ENCODE measurements at places on chromosomes 6 and 20. TPM values are rescaled to one million over a fixed set of nuclear protein-coding genes. Genes with fewer than 3 reads are reported as not detected.

DNA sequence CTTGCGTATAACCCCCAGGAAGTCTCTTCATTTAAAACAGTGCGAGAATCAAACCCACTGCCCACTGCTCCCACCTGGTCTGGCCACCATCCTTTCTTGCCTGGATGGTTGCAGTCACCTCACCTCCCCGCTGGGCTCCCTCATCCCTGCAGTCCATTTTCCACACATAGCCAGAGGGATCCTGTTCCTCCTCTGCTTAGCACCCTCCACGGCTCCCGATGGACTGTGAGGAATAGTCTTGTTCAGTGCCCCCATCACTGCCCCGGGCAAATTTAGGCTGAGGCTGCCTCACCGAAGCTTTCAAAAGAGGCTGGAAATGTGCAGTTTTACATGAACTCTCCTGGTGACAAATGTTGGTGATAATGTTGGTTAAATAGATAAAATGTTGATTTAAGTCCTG is 17.7 kb downstream of the KCNG1 start:
- DNase-seq, result no peak

DNA sequence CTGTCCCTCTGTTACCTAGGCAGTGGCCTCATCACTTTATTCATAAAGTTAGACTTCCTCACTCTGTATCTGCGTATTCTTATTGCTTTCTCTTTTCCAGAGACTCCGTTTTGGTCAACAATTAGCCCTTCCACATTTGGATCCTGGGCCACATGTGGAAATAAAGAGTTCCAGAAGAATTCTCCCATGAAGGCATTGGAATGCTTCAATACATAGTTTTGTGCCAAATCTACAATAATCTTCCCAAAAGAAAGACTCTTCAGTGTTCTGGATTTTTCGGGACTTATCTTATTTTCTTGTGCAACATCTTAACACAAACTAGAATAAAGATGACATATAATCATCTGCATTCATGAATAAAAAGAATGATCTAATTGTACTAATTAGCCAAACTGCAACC is 187.7 kb upstream of the BMP2 start:
- no peak for DNase-seq

- no peak for DNase-seq
Measured at GRCh38 chr20:32562495-32562911, 22.6 kb downstream of the NOL4L start.

DNA sequence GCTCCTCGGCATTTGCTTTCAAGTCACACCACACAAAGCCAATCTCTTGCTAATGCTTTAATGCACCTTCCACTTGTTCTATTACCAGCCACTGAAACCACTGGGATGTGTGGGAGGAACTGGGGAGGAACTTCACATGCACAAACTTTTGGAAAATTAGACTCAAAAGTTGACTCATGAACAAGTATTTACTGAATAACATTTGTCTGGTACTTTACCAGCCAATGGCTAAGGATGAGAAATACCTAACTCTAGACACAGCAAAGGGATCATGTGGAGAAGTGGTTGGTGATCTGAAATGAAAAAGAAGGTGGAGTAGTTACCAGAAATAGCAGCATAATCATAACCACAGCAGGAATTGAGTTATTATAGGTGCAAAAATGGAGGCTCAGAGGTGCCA is 554.0 kb upstream of the NOX3 start:
- DNase-seq, result no peak

GRCh38 chr6:75124983-75125382 is 80.9 kb downstream of the COL12A1 start:
- DNase-seq, result no peak

DNA sequence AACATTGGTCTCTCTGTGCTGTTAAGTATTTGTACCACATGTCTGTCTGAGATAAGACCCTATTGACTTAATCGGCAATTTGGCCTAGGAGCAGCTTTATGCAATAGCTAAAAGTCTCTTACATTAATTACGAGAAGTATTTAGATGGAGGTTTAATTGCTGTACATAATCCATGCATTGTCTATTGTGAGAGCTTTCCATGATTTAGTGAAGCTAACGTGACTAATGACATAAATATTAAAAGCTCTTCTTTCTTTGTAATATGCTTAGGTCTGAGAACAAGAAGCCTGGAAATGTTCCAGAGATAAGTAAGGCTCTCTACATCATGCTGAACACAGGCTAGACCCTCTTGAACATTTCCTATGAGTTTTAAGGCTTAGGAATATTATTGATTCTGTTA is 32.7 kb upstream of the FAM83B start:
- no peak for DNase-seq

DNA sequence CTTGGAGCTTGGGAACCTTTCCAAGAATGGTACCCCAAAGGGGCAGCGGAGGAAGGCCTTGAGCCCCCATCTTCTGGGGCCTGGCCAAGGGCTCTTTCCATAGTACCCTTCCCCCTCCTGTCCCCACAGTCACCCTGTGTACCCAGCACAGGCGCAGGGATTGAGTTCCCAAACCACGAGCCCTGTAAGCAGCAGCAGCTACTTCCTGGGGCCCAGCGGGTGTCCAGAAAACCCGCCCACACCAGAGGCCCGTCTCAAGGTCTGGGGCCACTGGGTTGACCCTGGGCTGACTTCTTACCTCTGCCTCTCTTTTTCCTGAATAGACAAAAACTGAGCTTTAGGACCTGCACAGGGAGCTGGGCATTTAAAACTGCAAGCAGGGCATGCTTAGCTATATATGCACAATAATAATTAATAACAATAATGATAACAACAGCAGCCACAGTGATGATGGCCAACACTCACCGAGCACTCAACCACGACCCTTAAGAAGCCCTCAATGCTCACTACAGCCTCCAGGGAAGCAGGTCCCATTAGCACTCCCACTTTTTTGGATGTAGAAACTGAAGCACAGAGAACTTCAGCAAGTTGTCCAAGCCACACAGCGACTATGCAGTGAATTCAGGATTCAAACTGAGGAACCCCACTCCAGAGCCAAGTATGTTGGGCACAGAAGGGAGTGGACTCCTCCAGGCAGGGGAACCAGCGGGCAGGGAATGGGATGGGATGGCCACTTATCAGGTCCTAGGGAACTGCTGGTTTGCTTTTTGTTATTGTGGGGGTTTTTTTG is 14.5 kb downstream of the NOL4L start:
- DNase-seq, result no peak

- DNase-seq, result no peak
Measured at GRCh38 chr6:75344455-75344854, 59.9 kb upstream of the TMEM30A start.

DNA sequence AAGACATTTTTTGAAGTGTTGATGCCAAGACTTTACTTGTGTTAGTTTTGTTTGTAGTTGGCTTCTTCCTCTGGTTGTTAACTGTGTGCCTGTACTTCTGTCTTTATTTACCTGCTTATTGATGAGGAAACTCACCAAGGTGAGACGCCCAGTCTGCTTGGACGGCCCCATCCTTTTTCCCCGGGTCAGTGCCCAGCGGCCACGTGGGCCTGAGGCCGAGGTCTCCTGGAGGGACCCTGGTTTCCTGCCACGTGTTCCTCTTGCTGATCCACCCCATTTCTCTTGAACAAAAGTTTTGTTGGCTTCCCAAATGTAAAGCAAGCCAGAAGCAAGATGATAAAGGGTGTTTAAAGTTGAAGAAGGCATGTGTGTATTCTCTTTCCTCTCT is 24.8 kb downstream of the DUSP22 start:
- DNase-seq, result no peak

DNA sequence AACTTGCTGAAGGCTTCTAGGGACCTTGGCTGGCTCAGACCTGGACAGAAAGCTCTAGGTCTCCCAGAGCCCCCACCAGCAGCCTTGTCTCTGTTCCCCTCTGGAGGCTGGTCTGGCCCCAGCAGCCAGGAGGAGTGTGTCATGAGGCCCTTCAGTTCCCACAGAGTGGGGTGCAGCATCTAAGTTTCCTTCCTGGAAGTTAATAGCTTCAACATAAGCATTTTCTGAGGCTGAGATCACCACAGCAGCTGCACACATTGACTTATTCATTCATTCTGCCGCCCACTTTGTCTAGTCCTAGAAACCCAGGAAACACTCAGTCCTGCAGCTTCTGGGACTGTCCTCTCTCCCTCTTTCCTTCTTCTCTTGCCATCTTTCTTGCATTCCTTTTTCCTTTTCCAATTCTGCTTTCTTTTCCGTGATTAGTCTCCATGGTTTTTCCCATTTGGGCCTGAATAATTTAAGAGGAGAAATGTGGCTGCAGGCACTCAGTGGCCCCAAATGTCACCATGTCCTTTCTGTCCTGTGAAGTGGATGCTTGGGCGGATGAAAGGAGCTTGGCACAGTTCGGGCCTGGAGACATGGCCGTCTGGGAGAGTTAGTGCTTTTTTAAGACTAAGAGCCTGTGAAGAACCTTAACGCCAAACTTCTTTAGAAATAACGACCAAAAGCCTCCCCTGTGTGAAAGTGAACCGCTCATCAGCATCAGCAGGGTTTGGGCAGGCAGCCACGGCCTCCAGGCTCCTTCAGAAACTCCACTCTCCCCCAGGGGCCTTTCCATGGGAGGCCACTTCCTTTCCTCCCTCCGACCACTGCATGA is 31.0 kb upstream of the PCMTD2 start:
- no peak for DNase-seq

DNA sequence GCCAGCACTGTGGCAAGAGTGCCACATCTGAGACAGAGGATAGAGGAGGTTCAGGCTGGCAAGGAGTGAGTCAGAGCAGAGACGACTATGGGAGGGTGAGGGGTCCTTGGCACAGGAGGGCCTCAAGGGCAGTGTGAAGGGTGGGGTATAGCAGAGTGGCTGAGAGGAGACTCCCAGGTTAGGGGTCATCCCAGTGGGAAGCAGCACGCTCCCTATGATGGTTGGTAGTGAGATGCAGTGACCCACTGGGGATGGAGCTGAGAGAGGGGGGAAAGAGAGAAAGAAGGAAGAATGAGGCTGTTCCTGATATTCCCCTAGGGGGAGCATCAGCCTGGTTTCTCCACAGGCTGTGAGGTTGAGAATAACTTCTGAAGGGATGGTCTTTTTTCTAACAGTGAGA is 97.3 kb downstream of the INSM1 start:
- DNase-seq, result peak; percentile 13

- peak; percentile 9 for DNase-seq
Measured at GRCh38 chr6:125392682-125393081, 90.9 kb upstream of the HDDC2 start.

GRCh38 chr6:70380252-70380651 is 33.1 kb upstream of the FAM135A start:
- no peak for DNase-seq

DNA sequence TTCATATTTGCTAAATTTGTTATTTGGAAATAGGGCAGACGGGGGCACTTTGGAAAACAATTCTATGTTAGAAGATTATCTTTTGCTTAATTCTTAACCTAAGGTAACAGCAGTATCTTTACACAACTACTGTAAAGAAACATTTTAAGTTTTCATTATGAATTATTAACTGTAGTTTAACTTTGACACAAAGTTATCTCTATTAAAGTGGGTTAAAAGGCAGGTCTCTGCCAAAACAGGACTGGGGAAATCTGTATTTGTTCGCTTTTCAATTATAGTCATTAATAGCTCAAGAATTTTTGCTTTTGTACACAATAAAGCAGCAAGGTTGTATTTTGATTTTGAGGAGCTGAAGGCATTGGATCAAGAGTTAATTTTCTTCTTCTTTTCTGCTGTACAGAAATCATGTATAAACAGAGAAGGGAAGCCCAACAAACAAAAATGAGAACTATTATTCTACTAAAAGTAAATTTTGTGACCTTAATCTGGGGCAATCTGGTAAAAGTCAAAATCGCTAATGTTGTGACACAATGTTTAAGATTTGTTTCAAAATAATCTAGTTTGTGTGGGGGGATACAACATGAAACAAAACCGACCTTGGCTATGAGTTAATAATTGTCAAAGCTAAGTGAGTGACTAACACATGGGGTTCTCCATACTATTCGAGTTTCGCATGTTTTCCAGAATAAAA is 2.9 kb downstream of the STAU1 start:
- no peak for DNase-seq

- no peak for DNase-seq
Measured at GRCh38 chr6:141131616-141132015, 1001.1 kb upstream of the GJE1 start.

GRCh38 chr6:45895569-45895968 is 120.1 kb downstream of the CLIC5 start:
- no peak for DNase-seq

DNA sequence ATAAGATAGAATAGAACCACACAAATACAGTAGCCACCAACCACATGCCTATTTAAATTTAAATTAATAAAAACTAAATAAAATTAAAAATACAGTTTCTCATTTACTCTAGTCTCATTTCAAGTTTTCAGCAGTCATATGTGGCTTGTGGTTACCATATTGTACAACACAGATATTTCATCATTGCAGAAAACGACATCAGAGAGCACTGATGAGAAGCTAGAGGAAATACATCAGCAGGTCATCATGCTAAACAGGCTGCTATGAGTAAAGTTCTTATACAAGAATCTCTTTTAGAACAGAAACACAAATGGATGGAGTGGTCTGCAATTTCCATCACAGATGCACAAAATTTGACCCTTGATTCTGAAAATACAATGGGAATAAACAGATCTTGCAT is 36.6 kb downstream of the TBC1D32 start:
- DNase-seq, result no peak

- DNase-seq, result no peak
Measured at GRCh38 chr6:36697481-36697903, at the start of gene RAB44. Gene RAB44, plus strand, starts transcription at chr6:36697826. Its CDS starts 6,410 bp downstream, at chr6:36704236.

The SENP6 gene
- 85.4 TPM for total RNA-seq

The POM121L2 gene
- total RNA-seq, result not detected

The PLA2G7 gene
- not detected for total RNA-seq
